Vagina (tissue), 2 donors: ENCODE measurements at places on chromosomes 3 and 15. TPM values are rescaled to one million over a fixed set of nuclear protein-coding genes. Genes with fewer than 3 reads are reported as not detected.

GRCh38 chr15:58423831-58424608 lies 7.8 kb upstream of the LIPC start:
- H3K27ac ChIP-seq, result no peak overlapping the region
- no peaks in the 10 kb centered on the region for H3K27me3 ChIP-seq
- no peaks in the 10 kb centered on the region for H3K36me3 ChIP-seq
- H3K4me3 ChIP-seq, result no peak overlapping the region
- no peak for DNase-seq

DNA sequence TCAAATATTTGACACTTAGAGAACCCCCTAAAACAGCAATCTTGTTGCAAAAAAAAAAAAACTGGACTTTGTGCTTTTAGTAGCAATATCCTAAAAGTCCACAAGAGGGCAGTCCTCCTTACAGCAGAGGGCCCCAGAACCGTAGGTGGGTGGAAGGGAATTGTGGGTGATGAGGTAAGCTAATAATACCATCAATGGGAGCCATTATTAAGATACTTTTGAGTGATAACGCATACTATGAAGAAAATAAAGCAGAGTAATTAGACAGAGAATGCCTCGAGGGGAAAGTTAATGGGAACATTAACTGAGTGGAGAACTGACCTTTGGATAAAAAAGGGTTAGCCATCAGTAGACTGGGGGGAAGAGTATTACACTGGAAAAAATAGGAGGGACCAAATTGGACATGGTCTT lies 229.9 kb downstream of the THRB start:
- H3K36me3 ChIP-seq, result no peaks in the 10 kb centered on the region
- no peak overlapping the region for H3K27ac ChIP-seq
- no peak overlapping the region for H3K4me3 ChIP-seq
- H3K27me3 ChIP-seq, result no peaks in the 10 kb centered on the region

The SLC24A5 gene
- total RNA-seq, result not detected

GRCh38 chr3:13288732-13289718 lies 131.1 kb downstream of the NUP210 start:
- no peak overlapping the region for H3K27ac ChIP-seq
- peaks cover 4% of the 10 kb centered on the region for H3K27me3 ChIP-seq
- H3K4me1 ChIP-seq, result no peaks in the 10 kb centered on the region
- H3K36me3 ChIP-seq, result no peaks in the 10 kb centered on the region
- no peak overlapping the region for H3K4me3 ChIP-seq

The GPR160 gene
- 1.2 TPM for total RNA-seq

- H3K27me3 ChIP-seq, result no peaks in the 10 kb centered on the region
- no peak for DNase-seq
- H3K4me3 ChIP-seq, result no peak overlapping the region
- no peaks in the 10 kb centered on the region for H3K36me3 ChIP-seq
- H3K27ac ChIP-seq, result no peak overlapping the region
- no peaks in the 10 kb centered on the region for H3K4me1 ChIP-seq
Observed at GRCh38 chr3:148737104-148737530, 39.4 kb downstream of the AGTR1 start.

The CCDC14 gene
- total RNA-seq, result 22.6 TPM

DNA sequence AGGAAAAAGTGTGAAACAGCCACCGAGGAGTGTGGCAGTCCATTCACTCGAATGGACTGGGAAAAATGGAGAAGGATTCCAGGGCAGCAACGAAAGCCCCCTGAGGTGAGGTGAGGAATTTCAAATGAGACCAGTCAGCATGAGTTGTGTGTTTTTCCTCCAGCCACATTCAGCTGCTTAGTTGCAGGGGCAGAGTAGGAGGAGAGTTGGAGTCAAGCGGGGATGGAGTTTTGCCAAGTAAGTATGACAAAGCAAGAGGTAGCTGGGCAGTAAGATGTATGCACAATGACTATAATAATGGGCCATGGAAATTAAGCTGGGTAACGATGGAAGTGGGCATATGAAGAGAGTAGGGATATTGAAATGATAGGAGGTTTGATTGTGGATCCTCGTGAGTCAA lies 64.4 kb downstream of the CCDC54 start:
- no peak for DNase-seq
- H3K27me3 ChIP-seq, result no peaks in the 10 kb centered on the region
- H3K4me1 ChIP-seq, result no peaks in the 10 kb centered on the region
- no peaks in the 10 kb centered on the region for H3K36me3 ChIP-seq
- H3K4me3 ChIP-seq, result no peak overlapping the region

- H3K36me3 ChIP-seq, result no peaks in the 10 kb centered on the region
- DNase-seq, result no peak
- H3K27ac ChIP-seq, result no peak overlapping the region
- H3K27me3 ChIP-seq, result no peaks in the 10 kb centered on the region
- H3K4me3 ChIP-seq, result no peak overlapping the region
- no peaks in the 10 kb centered on the region for H3K4me1 ChIP-seq
Observed at GRCh38 chr3:55690177-55690576, 203.1 kb upstream of the WNT5A start.

DNA sequence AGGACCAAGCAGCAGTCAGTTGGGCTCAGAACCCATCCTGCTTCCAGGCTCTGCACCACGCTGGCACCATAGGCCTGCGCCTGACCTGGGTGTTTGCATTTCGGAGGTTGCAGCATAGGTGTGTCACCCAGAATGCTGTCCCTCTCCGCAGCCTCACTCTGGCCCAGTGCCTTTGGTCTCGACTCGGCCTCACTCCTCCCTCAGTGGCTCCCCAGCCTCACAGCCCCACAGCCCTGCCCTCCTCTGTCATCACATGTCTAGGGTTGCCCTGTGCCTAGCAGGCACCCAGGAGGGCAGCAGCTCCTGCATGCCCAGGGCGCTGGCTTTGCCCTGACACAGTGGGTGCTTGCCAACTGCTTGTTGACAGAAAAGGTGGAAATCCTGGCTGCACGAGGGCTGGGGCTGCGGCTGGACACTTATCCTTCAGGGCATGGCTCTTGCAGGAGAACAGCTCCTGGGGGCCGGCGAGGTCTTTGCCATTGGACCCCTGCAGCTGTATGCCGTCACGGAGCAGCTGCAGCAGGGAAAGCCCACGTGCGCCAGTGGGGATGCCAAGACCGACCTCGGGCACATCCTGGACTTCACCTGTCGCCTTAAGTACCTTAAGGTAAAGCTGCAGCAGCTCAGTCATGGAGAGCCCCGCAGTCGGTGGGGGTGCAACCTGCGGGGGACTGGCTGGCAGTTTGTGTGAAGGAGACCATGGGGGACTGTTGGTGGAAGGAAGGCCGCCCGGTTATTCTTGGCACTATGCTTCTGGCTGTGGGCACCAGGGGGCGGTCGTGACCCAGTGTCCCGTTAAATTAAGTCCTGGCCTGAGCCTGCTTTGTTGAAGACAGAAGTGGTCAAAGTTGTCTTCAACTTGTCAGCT lies 16.2 kb downstream of the NISCH start:
- no peaks in the 10 kb centered on the region for H3K27me3 ChIP-seq
- no peak overlapping the region for H3K4me3 ChIP-seq
- H3K27ac ChIP-seq, result no peak overlapping the region
- peaks cover 51% of the 10 kb centered on the region for H3K36me3 ChIP-seq
- H3K4me1 ChIP-seq, result peaks cover 10% of the 10 kb centered on the region

GRCh38 chr3:133860519-133860918 lies 35.2 kb downstream of the RAB6B start:
- H3K27me3 ChIP-seq, result no peaks in the 10 kb centered on the region
- H3K4me1 ChIP-seq, result no peaks in the 10 kb centered on the region
- no peak for DNase-seq
- no peak overlapping the region for H3K4me3 ChIP-seq

The TIMP4 gene
- 35.1 TPM for total RNA-seq

The SOX2 gene
- total RNA-seq, result 2.9 TPM

The FILIP1L gene
- total RNA-seq, result 41.5 TPM

The GPR176 gene
- total RNA-seq, result 5.4 TPM

GRCh38 chr15:74196175-74196574 lies 6.4 kb downstream of the STRA6 start:
- DNase-seq, result no peak
- H3K27me3 ChIP-seq, result no peaks in the 10 kb centered on the region
- no peaks in the 10 kb centered on the region for H3K36me3 ChIP-seq
- peaks cover 32% of the 10 kb centered on the region for H3K4me1 ChIP-seq

The HAUS2 gene
- 25.8 TPM for total RNA-seq

The STRIT1 gene
- total RNA-seq, result not detected

GRCh38 chr3:129596194-129597086 lies 10.0 kb downstream of the PLXND1 start:
- no peaks in the 10 kb centered on the region for H3K27me3 ChIP-seq
- DNase-seq, result no peak
- H3K27ac ChIP-seq, result peak overlapping the region; percentile 91
- peak overlapping the region; percentile 33 for H3K4me3 ChIP-seq

The PRSS50 gene
- total RNA-seq, result not detected

GRCh38 chr3:107664614-107665013 lies 141.9 kb downstream of the BBX start:
- no peaks in the 10 kb centered on the region for H3K36me3 ChIP-seq
- DNase-seq, result no peak
- peaks cover 17% of the 10 kb centered on the region for H3K4me1 ChIP-seq
- no peak overlapping the region for H3K4me3 ChIP-seq
- H3K27ac ChIP-seq, result no peak overlapping the region

GRCh38 chr3:122691195-122691594 lies 10.6 kb downstream of the PARP14 start:
- H3K4me3 ChIP-seq, result no peak overlapping the region
- no peak overlapping the region for H3K27ac ChIP-seq
- no peaks in the 10 kb centered on the region for H3K27me3 ChIP-seq

The TCAIM gene
- 17.9 TPM for total RNA-seq

DNA sequence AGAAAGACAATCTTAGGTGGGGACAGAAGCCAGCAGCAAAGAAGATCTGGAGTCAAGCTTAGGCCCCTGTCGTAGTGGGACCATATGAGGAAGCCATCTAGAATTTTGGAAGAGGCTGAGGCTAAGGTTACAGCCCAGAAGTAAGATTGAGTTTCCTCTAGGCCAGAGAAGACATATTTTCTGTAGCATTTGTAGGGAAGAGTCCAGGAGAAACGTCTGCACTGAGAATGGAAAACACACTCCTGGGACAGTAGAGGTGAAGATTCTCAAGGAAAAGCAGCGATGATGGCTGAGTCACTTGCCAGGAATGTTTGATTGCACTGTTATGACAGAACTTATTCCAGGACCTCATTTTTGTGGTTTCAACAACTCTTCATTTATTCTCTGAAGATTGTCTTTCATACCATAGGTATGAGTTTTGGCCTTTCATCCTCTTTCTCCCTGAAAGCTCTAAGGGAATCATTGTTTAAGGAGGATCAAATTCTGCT lies 107.2 kb downstream of the GTPBP8 start:
- no peak overlapping the region for H3K4me3 ChIP-seq
- H3K27ac ChIP-seq, result no peak overlapping the region
- H3K4me1 ChIP-seq, result no peaks in the 10 kb centered on the region
- no peaks in the 10 kb centered on the region for H3K36me3 ChIP-seq

GRCh38 chr15:67859331-67859946 lies 19.6 kb upstream of the RNU6-1 start:
- no peak overlapping the region for H3K4me3 ChIP-seq
- no peak for DNase-seq
- no peaks in the 10 kb centered on the region for H3K36me3 ChIP-seq
- H3K4me1 ChIP-seq, result peaks cover 13% of the 10 kb centered on the region

DNA sequence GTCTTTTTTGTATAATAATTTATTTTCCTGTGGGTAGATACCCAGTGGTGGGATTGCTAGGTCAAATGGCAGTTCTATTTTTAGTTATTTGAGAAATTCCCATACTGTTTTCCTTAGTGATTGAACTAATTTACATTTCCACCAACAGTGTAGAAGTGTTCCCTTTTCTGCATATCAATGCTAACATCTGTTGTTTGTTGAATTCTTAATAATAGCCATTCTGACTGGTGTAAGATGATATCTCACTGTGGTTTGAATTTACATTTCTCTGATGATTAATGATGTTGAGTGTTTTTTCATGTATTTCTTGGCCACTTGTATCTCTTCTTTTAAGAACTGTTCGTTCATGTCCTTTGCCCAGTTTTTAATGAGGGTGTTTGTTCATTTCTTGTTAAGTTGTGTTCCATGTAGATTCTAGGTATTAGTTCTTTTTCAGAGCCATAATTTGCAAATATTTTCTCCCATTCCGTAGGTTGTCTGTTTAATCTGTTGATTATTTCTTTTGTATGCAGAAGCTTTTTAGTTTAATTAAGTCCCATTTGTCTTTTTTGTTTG lies 713.3 kb upstream of the EPHA6 start:
- no peaks in the 10 kb centered on the region for H3K27me3 ChIP-seq
- no peak for DNase-seq
- H3K4me3 ChIP-seq, result no peak overlapping the region
- no peak overlapping the region for H3K27ac ChIP-seq
- no peaks in the 10 kb centered on the region for H3K36me3 ChIP-seq
- no peaks in the 10 kb centered on the region for H3K4me1 ChIP-seq

- no peak overlapping the region for H3K27ac ChIP-seq
- no peaks in the 10 kb centered on the region for H3K36me3 ChIP-seq
- DNase-seq, result no peak
- no peak overlapping the region for H3K4me3 ChIP-seq
Observed at GRCh38 chr15:69852482-69852881, 245.2 kb downstream of the TLE3 start.

GRCh38 chr15:31145271-31145911 lies 43.9 kb upstream of the TRPM1 start:
- H3K27me3 ChIP-seq, result no peaks in the 10 kb centered on the region
- DNase-seq, result no peak
- H3K4me1 ChIP-seq, result peaks cover 6% of the 10 kb centered on the region
- no peaks in the 10 kb centered on the region for H3K36me3 ChIP-seq
- H3K27ac ChIP-seq, result no peak overlapping the region
- no peak overlapping the region for H3K4me3 ChIP-seq

- H3K27ac ChIP-seq, result no peak overlapping the region
- H3K36me3 ChIP-seq, result no peaks in the 10 kb centered on the region
- H3K27me3 ChIP-seq, result no peaks in the 10 kb centered on the region
- DNase-seq, result no peak
Observed at GRCh38 chr3:112531358-112531781, 30.4 kb downstream of the ATG3 start.

- no peak overlapping the region for H3K27ac ChIP-seq
- no peaks in the 10 kb centered on the region for H3K36me3 ChIP-seq
- no peak overlapping the region for H3K4me3 ChIP-seq
Observed at GRCh38 chr15:29696950-29697738, 125.1 kb downstream of the TJP1 start.

- H3K4me1 ChIP-seq, result no peaks in the 10 kb centered on the region
- no peak overlapping the region for H3K4me3 ChIP-seq
- H3K36me3 ChIP-seq, result no peaks in the 10 kb centered on the region
- H3K27ac ChIP-seq, result no peak overlapping the region
Observed at GRCh38 chr3:62843508-62843907, 31.7 kb downstream of the CADPS start.

The GOLGA6L4 gene
- total RNA-seq, result 5.9 TPM

GRCh38 chr3:53763353-53763752 lies 82.9 kb downstream of the CHDH start:
- no peaks in the 10 kb centered on the region for H3K36me3 ChIP-seq
- no peak overlapping the region for H3K27ac ChIP-seq
- no peak for DNase-seq
- no peaks in the 10 kb centered on the region for H3K4me1 ChIP-seq

The ZDHHC23 gene
- 5.4 TPM for total RNA-seq

The SLC38A3 gene
- total RNA-seq, result 2.0 TPM

GRCh38 chr3:111737706-111738086 lies 121.4 kb upstream of the PHLDB2 start:
- H3K36me3 ChIP-seq, result no peaks in the 10 kb centered on the region
- H3K4me3 ChIP-seq, result no peak overlapping the region
- peaks cover 33% of the 10 kb centered on the region for H3K4me1 ChIP-seq
- DNase-seq, result no peak
- H3K27me3 ChIP-seq, result no peaks in the 10 kb centered on the region

- H3K4me1 ChIP-seq, result no peaks in the 10 kb centered on the region
- no peak overlapping the region for H3K4me3 ChIP-seq
- no peaks in the 10 kb centered on the region for H3K36me3 ChIP-seq
- no peak for DNase-seq
- no peak overlapping the region for H3K27ac ChIP-seq
Observed at GRCh38 chr15:34647569-34648293, 64.3 kb upstream of the GOLGA8B start.

The SI gene
- total RNA-seq, result not detected

The PARP15 gene
- 5.9 TPM for total RNA-seq
